ENCODE measurements at places on chromosomes 2 and 18. TPM values are rescaled to one million over a fixed set of nuclear protein-coding genes. Genes with fewer than 3 reads are reported as not detected.

Gene TANC1
- 0.41 TPM for polyA plus RNA-seq

Gene MEIS1
- polyA plus RNA-seq: 1.3 TPM

Gene CFAP65
- polyA plus RNA-seq: not detected

DNA sequence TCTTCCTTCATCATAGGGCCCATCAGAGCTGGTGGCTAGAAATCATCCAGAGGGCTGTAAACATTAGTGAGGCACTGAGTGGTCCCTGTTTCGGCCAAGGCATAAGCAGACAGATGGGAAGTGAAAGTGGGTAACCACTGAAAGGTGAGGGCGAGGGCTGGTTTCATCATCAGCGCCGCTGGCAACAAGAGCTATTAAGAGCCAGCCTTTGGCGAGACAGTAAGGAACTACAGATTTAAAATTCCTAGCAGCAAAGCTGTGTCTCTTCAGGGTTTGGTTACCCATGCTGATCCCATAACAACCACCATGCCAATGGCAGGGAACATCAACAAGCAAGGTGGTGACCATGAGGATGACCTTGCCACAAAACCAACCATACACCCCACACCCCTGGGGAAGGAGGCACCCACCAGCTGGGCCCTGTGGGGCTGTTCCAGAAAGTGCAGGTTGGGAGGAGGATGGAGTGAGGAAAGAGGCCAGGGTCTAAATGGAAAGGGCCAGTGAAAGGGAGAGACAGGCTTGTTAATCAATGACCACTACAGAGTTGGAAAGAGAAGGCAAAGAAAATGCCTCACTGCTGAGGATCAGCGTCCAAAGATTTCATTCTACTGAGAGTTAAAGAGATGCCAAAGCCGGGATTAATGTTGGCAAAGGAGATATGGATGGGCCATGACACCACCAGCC is 9.0 kb upstream of the SLC20A1 start:
- DNase-seq: no peak

DNA sequence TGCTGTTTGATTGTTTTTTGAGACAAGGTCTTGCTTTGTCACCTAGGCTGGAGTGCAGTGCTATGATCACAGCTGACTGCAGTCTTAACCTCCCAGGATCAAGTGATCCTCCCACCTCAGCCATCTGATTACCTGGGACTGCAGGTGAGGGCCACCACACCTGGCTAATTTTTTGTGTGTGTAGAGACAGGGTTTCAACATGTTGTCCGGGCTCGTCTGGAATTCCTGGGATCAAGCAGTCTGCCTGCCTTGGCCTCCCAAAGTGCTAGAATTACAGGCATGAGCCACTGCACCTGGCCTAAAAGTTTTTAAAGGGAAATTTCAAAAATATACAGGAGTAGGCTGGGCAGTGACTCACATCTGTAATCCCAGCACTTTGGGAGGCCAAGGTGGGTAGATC is 22.4 kb downstream of the CARF start:
- no peak for DNase-seq

DNA sequence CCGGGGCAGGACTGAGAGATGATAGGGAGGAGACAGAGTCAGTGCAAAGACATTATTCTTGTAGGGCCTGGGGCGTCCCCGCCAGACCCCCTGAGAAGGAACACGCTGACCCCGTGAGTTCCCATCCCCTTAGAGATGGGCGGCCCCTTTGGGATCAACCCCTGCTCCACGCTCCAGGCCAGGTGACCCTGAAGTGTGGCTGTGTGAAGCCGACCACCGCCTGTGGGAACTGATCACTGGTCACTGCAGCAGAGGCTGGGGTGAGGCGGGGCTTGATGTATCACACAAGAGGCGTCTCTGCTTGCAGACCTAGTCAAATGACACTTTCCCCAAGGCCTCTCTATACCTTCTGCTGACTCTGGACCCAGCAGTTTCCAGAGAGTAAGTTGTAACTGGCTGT is 157.4 kb upstream of the TWIST2 start:
- DNase-seq: no peak

Gene MBD5
- 14.3 TPM for polyA plus RNA-seq

- no peak for DNase-seq
Measured at GRCh38 chr2:145751629-145752028, 1231.7 kb upstream of the ZEB2 start.

GRCh38 chr18:51196118-51196810 is 1.2 kb downstream of the MEX3C start:
- peak; percentile 88 for DNase-seq

- DNase-seq: no peak
Measured at GRCh38 chr2:27400348-27401135, 8.8 kb downstream of the PPM1G start.

GRCh38 chr18:21486905-21487437 is 113.5 kb downstream of the ESCO1 start:
- no peak for DNase-seq

Gene AGXT
- polyA plus RNA-seq: not detected

DNA sequence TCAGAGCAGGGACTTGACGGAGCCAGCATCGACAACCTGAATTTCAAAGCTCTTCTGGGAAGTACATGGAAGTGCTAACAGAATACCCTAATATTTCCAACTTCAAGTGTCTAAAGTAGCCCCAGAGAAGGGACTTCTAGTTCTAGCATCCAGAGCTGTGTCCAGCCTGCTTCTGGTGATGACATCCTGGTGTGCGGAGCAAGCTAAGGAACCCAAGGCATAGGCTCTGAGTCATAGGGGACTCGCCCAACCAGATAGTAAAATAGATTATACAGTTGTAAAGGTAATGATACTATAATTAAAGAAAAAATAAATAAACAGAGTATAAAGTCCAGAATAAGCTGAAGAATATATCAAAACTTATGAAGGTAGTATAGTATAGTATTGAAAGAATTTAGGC is 108.1 kb upstream of the SERPINE2 start:
- DNase-seq: no peak

Gene SLC4A5
- not detected for polyA plus RNA-seq

Gene COLEC11
- not detected for polyA plus RNA-seq

DNA sequence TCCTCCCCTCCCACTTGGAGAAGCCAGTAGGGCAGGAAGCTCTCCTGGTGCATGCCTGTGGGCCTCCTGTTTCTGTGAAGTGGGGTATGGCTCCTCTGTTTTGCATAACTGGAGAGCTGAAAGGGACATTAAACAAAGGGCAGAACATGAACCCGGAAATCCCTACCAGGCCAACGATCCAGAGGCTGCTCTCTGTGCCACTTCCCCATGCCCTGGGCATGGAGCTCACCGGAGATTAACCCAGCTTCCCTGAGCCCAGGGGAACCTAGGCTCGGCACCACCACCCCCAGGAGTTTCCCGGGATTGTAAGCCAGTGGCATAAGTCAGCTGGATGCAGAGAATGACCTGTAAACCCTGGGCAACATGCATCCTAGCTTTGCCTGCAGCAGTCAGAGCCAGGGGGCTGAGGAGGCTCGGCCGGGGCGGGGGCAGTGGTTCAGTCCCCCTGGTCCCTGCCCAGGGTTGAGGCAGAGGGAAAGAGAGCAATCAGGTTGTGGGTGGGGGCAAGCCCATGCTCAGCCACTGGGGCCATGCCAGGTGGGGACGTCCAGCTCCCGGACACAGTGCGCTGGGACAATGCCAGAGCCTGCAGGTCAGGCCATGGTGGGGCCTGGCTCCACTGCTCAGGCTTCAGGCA is 49.5 kb downstream of the TIMM21 start:
- no peak for DNase-seq

- no peak for DNase-seq
Measured at GRCh38 chr2:65393743-65394422, 38.5 kb downstream of the SPRED2 start.

Gene TMEM131
- polyA plus RNA-seq: 8.3 TPM

Gene ARHGEF33
- not detected for polyA plus RNA-seq

Gene DNAH6
- not detected for polyA plus RNA-seq

GRCh38 chr2:192876698-192877097 is 682.0 kb upstream of the TMEFF2 start:
- DNase-seq: no peak

GRCh38 chr2:190512539-190513095 is 21.9 kb downstream of the NEMP2 start:
- no peak for DNase-seq

Gene NTSR2
- polyA plus RNA-seq: not detected

GRCh38 chr2:152874955-152875354 is 156.5 kb downstream of the ARL6IP6 start:
- no peak for DNase-seq

- DNase-seq: no peak
Measured at GRCh38 chr2:163593982-163594381, 141.8 kb downstream of the FIGN start.

- no peak for DNase-seq
Measured at GRCh38 chr18:76468345-76469304, 26.4 kb downstream of the ZNF516 start.

- DNase-seq: no peak
Measured at GRCh38 chr2:15765211-15765610, 173.5 kb downstream of the DDX1 start.

DNA sequence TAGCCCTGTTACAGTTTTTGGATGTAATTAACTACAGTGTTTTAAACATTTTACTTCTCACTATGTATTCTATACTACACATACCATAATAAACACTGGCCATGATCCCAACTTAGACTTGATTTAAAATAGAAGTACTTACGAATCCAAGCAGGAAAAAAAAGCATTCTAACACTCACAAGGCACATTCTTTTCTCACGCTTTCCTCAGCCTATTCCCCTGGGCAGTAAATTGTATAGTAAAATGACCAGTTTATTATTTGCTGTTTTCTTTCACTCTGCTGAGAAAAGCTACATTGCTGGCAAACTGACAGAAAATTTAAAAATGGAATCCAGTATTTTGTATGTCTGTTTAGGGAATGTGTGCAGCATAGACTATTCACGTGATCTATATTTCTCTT is 2.8 kb upstream of the TANC1 start:
- no peak for DNase-seq

Gene SLC9A2
- polyA plus RNA-seq: not detected

GRCh38 chr18:22060361-22060760 is 109.0 kb upstream of the GATA6 start:
- DNase-seq: no peak

DNA sequence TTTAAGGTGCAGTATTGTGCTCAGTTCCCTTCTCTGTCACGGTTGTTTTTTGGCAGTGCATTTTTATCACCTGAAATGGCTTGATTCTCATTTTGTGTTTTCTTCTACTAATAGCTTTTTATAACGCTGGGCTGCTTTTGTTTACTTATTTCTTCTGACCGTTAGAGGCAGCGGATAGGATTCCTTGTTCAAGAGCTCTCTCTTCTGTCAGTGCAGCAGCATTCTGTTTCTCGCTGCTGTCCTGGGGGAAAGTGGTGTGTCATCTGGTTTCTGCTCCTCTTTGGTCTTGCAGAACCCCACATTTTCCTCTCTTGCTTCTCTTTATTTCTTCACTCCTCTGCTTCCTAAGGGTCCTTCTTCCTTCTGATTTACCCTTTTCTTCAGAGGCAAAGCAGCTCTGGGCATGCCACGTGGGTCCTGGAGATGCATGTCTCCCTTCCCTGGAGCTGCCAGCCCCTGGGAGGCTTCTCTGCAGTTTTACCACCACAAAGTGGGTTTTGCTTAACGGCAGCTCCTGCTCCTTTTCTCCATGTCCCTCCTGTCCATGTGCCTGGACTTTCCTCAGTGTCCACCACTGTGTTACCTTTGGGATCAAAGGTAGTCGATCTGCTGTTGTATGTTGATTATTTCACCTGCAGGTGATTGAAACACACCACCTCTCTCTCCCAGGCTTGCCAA is 47.3 kb upstream of the SNTG2 start:
- no peak for DNase-seq

DNA sequence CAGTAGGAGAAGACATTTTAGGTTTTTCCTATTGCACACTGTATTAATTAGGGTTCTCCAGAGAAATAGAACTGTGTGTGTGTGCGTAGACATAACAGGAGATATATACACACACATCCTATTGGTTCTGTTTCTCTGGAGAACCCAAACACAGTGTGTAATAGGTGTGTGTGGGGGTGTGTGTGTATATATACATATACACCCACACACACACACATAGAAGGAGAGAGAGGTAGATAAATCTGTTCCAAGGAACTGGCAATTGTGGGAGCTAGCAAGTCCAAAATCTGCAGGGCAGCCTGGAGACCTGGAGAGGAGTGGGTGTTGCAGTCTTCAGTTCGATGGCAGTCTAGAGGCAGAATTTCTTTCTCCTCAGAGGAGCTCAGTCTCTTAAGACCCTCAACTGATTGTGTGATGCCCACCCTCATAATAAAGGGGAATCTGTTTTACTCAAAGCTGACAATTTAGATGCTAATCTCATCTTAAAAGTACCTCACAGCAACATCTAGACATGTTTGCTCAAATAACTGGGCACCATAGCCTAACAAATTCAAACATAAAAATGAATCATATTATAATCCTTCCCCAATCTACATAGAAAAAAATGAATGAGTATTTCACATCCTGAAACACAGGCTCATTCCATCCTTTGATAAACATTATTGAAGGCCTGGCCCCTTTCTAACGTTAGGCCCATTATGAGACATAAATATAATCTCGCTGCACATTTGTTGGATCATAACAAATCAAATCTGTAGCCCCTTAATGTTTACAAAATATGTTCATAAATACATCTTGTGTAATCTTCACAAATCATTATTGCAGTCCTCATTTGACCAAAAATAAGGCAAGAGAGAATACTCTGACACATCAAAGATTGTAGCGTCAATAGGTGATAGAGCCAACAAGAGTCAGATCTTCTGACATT is 35.1 kb upstream of the RTN4 start:
- no peak for DNase-seq

GRCh38 chr2:11365096-11365879 is 20.9 kb upstream of the ROCK2 start:
- no peak for DNase-seq
